CD4-positive, CD25-positive, alpha-beta regulatory T cell (primary cell): ENCODE measurements at places on chromosomes 16 and 17.

GRCh38 chr17:5391678-5392077, 27.8 kb downstream of the NUP88 start:
- no peak for DNase-seq

- DNase-seq, result no peak
Measured at GRCh38 chr16:1976216-1976520, 4.3 kb downstream of the TBL3 start.

DNA sequence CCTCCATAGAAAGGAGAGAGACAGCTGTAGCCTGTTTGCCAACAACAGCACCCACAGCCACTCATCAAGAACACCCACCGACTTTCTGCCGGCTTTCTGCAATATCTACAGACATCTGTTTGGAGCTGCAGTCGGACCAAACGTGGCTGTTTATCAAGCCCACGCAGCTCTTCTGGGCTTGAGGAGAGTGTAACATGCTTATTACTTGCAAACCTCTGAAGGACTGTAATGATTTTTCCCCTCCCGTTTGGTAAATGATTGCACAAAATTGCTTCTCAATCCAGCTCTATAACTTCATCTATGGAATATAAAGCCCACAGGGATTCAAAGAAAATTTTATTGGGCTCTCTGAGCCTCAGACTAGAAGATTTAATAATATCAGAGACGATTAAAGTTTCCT, 100.5 kb downstream of the VAT1L start:
- no peak for DNase-seq

GRCh38 chr17:56737421-56738161, 96.1 kb downstream of the C17orf67 start:
- no peak for DNase-seq

- DNase-seq, result no peak
Measured at GRCh38 chr17:63440127-63440769, 5.9 kb downstream of the CYB561 start.
